Panc1 (cell line): ENCODE measurements at places on chromosomes 3 and 15.
A peak's percentile ranks its signal among the peaks of the same experiment; 100 is the strongest.

DNA sequence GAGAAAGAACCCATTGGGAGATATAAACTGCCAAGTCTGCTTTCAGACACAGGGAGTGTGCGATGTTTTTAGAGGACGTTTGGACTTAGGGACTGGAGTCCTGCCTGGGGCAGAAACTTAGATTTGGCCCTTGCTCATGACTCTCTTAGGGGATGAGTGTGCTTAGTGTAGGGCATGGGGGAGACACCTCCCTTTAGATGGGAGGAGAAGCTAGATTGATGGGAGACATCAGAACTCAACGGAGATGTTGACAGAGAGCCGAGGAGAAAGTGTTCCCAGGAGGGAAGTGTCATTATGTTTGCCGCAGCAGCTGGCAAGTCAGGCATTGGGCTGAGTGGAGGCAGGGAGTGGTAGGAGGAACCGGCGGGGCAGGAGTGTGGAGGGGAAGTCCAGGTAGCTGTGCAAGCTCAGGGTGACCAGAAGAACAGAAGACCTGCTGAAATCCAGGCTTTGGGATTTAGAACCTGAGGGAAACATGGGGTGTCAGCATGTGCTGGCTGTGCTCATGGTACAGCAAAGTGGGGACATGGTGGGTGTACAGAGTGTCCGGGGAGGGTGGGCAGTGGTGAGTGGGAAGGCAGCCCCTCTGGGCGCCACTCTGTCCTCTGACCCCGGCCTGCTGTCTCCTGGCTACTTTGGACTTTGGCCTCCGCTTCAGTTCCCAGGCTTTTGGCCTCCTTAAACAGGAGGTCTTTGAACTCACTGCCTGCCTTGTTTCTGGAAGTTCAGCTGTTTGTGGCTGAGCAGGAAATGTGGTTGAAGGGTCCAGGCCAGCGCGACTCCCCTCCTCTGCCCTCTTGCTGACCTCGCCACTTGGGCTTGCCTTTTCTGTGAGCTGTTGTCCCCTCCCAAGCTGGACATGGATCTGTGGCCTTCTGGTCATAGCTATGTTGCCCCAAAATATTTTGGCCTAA, 324.0 kb upstream of the LRRFIP2 start:
- DNase-seq = no peak

- no peak for DNase-seq
These were observed 47.3 kb upstream of the LRRC58 start for GRCh38 chr3:120396469-120396868.

DNA sequence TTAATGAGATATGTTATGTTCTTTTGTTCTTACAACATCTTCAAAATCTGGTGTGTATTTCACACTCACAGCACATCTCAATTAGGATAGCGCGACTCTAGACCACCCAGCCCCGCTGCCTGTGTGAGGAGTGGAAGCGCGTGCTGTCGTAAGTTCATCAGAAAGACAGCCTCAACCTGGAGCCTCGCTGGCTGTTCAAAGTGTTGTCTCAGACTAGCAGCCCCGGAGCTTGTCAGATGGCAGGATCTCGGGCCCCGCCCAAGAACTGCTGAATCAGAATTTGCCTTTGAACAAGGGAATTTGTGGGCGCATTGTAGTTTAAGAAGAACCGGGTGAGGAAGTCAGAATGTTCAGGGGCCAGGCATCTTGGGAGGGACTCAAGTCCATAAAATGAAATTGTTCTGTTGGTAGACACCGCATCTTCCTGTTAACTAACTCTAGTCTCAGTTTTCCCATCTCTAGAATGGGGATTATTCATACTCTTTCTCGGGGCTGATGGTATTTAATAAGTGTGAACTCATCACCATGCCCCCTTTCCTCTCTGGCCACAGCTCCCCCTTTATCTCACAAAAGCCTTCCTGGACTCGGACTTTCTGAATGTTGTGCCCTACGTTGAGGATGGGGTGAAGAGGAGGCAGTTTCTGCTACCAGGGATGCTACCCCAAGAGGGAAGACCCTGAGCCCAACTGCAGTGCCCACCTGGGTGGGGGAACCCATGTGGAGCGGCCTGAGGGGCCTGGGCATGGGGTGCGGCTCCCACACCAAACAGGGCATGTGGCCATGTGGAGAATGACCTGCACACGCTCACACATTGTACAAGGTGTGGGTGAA, 40.4 kb downstream of the BHLHE40 start:
- DNase-seq = no peak

DNA sequence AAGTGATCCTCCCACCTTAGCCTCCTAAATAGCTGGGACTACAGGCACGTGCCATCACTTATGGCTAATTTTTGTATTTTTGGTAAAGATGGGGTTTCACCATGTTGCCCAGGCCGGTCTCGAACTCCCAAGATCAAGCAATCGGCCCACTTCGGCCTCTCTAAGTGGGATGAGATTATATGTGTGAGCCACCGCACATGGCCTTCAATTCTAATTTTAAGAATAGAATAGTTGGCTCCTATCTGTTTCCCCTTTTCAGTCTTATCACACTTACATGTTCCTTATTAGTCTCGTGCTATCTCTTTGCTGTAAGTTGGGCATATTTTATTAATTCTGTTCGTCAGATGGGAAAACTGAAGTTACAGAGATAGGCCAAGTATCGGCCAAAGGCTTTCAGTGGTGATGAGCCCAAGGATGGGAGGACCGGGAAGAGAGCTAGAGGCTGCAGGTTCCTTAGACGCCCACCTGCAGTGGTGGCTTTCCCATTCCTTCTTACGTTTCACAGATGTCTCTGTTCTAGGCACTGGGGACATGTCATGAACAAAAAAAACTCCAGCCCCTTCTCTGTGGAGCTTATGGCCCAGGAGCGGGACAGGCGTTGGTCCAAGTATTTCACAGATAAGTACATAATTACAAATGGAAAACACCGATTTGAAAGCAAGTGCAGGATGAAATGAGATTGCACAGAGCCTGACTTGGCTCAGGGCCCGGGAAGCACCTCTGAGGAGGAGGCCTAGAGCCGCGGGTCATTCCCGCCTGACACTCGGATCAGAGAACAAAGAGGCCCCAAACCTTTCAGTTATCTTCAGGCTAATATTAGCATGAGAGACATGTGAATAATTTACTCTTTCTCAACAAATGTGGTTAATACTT, 91.1 kb upstream of the KLF13 start:
- no peak for DNase-seq

GRCh38 chr15:38818157-38818790, 253.7 kb upstream of the RASGRP1 start:
- DNase-seq = no peak

DNA sequence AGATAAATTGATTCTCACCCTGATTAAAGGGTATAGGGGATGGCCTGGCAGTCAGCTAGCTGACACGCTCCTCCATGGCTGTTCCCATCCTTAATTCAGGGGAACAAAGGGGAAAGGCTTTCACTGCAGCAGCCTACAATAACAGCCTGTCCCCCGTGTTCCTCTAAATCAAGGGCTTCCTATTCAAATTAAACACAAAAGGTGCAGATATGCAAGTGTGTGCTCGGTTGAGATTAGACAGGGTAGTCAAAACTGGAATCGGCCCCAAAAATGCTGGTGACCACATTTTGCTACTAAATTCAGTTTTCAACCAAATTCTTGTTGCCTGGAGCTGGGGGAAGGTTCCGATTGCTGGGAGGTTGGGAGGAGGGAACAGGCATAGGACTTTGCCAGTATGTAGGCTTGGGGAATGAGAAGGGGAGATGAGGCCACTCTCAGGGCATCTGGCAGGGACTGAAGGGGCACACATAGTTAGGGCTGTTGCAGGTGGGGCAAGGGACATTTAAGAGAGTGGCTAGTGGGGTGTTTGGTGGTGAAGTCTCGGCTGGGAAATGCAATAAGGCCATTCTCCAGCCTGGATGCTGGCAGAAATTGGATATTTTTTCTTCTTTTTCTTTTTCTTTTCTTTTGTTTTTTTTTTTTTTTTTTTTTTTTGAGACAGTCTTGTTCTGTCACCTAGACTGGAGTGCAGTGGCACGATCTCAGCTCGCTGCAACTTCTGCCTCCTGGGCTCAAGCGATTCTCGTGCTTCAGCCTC, 32.9 kb upstream of the CTSH start:
- DNase-seq = no peak

DNA sequence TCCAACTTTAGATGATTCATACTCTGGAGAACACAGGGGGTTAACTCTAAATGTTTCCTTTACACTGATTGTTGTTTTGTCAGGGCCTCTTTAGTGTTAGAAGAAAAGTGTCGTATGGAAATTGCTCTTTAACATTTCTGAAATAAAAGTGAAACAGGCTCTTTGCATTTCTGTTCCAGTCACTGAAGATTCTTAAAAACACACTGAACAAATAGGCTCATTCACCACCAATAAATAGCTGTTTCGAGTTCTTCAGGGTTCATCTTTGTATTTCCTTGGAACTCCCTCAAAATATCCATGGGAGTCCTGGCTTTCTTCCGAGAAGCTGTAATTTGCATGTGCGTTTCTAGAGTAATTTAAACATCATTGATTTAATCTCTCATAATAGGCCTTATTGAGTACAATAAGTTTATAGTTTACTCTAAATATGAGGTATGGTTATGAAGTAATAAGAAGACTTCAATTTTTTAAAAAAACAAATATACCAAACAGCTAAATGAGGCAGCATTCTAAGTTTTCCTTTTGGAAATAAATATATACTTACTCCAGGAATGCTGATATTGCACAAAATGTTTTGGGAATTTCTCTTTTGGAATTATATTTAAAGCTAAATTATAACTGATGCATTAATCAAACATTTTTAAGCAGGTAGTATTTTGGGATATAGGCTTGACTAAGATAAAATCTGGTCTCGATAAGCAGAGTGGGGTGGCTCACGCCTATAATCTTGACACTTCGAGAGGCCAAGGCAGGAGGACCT, 327.4 kb downstream of the EPHA3 start:
- DNase-seq = no peak

- no peak for DNase-seq
These were observed 47.1 kb upstream of the MAPKBP1 start for GRCh38 chr15:41727143-41727542.

DNA sequence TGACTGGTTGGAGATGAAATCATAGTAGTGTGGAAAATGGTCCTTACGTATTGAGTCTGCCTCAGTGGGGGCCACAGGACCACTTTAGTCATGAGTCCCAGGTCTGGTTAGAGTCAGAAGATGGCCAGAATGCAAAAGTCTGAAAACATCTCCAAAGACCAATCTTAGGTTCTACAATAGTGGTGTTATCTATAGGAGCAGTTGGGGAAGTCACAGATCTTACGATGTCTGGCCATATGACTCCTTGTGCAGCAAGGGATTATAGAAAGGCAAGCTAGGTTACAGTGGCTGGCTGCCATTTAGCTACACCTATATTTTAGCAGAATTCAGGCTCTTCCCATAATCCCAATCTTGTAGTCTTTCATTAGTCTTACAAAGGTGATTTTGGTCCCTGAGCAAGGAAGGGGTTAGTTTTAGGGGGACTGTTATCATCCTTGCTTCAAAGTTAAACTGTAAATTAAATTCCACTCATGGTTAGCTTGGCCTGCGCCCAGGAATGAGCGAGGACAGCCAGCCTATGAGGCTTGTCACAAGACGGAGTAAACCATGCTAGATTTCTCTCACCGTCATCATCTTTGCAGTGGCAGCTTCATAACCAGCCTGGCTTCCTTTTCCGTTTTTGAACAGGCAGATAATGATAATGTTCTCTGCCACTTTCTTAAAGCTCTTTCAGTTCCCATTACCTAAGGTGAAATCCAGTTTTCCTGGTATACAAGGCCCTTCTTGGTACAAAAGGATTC, 134.1 kb downstream of the VPS8 start:
- no peak for DNase-seq

- no peak for DNase-seq
These were observed 848 bp downstream of the NCEH1 start for GRCh38 chr3:172709774-172710663.

DNA sequence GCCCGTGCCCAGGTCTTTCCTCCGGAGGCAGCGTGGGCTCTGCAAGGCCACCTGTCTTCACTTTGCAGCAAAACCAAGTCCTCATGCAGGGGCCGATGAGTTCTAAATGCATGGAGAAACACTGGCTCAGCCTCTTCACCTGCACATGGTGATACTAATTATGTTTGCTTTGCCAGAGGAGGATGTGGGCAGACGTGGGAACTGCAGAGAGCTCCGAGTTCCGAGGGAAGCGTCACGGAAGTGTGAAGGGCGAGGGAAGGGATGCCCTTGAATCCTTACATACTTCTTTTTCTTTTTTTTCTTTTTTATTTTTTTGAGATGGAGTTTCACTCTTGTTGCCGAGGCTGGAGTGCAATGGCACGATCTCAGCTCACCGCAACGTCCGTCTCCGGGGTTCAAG, 74.8 kb downstream of the GABRG3 start:
- DNase-seq = no peak

- no peak for DNase-seq
These were observed 896.0 kb downstream of the MCTP2 start for GRCh38 chr15:95127356-95127755.

DNA sequence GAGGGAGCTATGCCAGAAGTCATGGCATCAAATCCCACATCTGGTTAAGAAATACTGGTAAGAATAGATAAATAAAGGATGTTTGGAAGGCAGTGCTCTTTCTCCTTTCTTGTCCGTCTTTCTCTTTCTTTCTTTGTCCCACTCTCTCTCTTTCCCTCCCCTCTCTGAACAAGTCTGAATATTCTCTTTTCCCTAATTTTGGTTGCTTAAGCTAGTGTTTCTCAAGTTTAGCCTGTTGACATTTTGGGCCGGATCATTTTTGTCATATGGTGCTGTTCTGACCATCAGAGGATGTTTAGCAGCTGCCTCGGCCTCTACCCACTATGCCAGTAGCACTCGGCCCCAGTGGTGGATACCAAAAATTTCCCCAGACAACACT, 405.3 kb upstream of the C2CD4B start:
- DNase-seq = no peak

GRCh38 chr15:70998319-70998718, 105.7 kb downstream of the LRRC49 start:
- DNase-seq = no peak

DNA sequence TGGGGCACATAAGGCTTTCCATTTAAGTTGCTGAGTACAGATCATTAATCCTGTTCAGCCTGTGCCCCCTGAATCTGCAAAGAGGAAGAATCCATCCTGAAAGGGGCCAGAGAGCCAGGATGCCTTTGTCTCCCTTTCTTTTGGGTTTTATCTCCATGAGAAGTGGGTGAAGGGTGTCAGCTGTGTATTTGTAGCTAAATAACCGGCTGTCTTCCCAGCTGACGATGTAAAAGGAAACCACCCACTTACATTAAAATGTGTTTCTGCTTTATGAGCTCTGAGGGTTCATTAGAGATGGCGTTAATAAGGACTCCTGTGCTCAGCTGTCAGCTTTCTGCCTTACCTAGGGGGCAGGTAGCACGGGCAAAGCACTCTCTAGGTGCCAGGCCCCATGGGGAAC, 83.4 kb downstream of the SLCO3A1 start:
- DNase-seq = no peak

GRCh38 chr3:193872265-193872753, 263.6 kb upstream of the HES1 start:
- peak; percentile 94 for DNase-seq

GRCh38 chr3:112390783-112391641, 58.1 kb downstream of the CD200 start:
- no peak for DNase-seq
